ENCODE measurements at places on chromosomes 1 and 21.
A peak's percentile ranks its signal among the peaks of the same experiment; 100 is the strongest.

DNA sequence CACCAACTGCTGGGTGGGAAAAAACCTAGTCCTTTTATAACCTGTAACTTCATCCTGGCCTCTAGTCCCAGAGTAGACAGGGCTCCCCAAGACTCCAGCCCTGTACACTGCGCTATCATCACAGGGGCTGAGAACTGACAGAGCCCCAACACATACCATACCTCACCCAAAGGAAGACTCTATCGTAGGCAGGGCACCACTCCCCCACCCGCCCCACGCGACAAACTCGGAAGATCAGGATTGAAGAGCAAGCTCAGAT, 15.8 kb downstream of the INPP5B start:
- no peak for DNase-seq

DNA sequence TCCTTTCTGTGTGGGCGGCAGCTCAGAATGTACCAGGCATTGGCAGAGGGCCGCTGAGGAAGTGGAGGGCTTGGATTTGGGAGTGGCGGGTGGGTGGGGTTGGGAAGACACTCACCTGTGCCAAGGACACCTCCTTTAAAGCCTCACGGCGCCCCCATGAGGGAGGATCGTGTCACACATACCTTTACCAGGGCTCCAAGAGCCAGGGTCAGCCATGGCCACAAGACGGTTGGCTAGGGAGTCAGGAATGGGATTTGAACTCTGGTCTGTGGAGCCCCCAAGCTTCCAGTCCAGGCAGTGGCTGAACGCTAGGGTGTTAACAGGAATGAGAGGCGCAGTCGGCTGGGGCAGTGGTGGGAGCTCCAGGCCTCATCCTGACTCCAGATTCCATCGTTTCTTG, 4.6 kb downstream of the NBL1 start:
- no peak for DNase-seq

DNA sequence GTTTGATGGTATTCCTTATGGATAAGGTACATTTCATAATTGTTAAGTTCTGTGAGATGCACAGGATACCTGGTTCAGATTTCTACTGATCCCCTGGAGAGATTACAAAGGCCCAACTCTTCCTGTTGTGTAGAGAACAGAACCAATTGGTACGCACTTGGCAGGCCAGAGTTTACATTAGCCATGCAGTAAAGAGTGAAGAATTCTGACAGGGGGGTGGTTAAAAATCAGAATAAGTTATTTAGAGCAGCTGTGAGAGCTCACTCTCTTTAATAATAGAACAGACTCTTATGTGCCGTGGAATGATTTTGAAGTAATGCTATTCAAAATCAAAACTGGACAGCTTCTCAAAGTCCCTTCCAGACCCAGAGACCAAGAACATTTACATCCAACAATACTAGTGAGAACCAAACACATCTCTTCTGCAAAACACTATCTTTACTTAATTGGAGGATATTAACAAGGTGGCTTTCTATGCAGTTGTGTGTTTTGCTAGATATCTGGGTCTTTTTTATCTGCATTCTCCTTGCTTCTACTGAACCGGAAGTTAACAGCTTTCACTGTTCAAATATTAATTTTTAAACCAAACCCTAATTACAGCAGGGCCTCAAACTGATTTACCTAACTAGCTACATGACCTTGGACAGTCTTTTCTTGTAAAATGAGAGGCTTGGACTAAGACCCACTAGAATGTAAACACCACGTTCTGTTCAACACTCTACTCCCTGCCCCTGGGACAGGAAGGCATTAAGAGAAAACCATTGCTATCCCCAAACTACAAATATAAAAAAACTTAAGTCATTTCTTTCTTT, 4.0 kb downstream of the USP24 start:
- DNase-seq, result no peak

DNA sequence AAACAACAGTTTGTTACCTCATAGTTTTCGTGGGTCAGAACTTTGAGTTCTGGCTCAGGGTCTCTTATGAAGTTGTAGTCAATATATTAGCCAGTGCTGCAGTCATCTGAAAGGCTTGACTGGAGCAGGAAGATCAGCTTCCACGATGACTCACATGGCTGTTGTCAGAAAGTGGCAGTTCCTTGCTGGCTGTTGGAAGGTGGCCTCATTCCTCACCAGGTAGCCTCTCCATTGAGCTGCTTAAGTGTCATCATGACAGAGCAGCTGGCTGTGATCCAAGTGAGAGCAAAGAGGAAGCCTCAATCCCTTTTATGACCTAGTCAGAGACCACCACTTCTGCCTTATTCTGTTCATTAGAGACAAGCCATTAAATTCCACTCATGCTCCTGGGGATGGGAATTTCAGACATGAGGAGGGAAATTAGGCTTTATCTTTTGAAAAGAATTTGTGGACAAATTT, 5.6 kb downstream of the OSBPL9 start:
- no peak for DNase-seq

GRCh38 chr1:229557913-229558414, 543 bp downstream of the ABCB10 start:
- no peak for DNase-seq

DNA sequence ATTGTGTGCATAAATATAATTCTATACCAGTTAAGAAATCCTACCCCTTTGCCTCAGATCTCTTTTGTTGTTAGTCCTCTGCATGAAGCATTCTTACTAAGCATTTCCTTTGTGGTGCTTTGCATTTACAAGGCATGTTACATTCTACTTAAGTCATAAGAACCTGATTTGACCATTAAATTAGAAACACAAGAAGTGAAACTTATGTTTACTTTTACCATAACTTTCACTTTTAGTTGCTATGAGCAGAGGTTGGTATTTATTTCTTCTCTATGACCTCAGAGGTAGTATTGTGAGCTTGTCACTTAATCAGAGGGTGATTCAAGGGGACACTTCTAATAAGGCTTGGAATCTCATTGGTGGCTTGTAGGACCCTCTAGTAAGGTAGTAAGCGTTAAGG, 9.0 kb downstream of the FAM20B start:
- peak; percentile 20 for DNase-seq

GRCh38 chr1:88394958-88395357, 289.1 kb upstream of the PKN2 start:
- DNase-seq, result no peak

DNA sequence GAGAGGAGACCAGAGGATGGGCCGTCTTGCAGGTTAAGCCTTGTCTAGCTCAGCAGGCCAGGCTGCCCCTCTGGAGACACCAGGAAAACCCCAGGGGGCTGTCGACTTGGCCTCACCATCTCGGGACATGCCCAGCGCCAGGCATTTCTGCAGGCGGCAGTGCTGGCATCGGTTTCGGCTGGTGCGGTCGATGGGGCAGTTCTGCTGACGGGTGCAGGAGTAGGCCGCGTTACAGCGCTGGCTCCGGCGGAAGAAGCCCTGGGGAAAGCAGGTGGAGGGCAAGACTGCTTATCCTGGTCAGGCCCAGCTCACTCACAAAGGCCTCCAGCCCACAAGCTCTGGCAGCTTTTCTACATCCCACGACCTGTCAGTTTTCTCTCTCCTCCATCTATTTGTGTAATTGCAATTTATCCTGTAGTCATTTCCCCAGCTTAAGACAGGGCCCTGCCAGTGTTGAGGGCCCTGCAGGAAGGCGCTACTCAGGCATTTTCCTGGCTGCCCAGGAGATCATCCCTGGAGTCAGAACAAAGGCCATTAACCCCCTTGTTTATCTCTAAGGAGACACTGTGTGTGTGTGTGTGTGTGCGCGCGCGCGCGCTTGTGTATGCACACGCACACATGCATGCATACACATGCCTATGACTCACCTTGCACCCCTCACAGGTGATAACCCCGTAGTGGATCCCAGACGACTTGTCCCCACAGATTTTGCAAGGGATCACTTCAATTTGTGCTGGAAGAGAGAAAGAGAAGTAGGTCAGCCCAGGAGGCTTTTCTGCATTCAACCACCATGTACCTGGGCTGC, 11.5 kb upstream of the LINGO4 start:
- DNase-seq, result no peak

DNA sequence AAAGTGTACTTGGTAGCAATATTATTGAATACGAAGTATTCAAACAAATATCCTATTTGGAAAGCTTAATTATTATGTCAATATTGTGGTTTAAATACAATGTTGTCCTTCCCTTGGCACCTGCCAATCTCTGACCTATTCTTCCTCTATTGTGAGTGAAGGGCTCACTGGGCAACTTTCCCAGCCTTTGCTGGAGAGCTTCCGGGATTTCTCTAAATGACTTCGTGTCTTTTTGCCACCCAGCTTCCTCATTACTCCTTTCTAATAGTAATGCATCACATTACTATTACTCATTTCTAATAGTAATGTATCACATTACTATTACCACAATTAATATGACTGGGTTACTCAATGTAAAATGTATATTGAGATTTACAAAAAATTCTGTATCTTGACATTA, 880.6 kb downstream of the BRINP3 start:
- no peak for DNase-seq

- no peak for DNase-seq
Measured at GRCh38 chr1:65165269-65165993, 17.4 kb downstream of the AK4 start.

DNA sequence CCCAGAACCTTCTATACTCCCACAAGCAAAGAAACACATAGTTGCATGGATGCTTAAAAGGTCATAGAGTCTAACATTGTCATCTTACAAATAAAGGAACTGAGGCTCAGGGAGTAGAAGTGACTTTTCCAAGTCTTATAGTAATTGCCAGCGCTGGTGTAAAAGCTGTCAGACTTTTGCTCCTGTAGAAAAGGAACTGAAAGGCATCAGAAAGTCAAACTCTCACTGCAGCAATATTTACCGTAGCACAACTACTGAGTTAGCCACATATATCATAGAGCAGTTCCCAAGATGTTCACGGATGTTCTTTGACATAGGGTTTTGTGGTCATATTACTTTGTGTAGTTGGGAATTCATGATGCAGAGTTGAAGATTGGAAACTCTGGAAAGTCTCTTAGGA, 16.6 kb upstream of the USP24 start:
- no peak for DNase-seq

DNA sequence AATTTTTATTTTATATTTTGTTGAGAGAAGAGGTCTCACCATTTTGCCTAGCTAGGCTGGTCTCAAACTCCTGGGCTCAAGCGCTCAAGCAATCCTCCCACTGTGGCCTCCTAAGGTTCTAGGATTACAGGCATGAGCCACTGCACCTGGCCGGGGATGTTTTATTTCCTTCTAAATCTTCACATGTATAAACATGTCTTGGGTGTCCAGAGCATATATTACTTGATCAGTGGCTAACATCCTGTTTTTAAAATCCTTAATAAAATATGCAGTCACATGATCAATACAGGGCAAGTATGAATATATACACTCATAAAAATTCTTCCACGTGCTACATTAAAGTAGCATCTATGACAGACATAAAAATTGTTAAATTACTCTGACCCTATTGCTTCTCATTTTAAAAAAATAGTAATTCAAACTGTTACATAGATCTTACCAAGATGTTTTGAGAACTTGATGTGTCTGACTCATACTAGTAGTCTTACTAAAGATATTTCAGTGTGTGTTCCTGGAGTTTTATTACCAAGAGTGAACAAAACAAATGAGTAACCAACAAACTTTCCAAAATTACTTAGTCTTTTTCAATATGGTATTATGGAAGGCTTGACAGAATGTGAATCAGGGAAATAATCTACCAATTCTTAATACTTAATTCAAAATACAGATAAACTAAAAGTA, 222.5 kb downstream of the SLC45A1 start:
- DNase-seq, result peak; percentile 21

DNA sequence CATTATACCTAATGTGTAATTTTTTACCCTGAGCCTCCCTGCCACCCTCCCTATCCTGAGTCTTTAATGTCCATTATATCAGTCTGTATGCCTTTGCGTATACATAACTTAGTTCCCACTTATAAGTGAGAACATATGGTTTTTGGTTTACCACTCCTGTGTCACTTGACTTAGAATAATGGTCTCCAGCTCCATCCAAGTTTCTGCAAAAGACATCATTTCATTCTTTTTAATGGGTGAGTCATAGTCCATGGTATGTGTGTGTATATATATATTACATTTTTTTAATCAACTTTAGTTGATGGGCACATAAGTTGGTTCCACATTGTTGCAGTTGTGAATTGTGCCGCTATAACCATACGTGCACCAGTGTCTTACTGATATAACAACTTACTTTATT, 477.1 kb upstream of the NEGR1 start:
- no peak for DNase-seq

GRCh38 chr1:15577691-15578090, 7.2 kb downstream of the AGMAT start:
- no peak for DNase-seq

- no peak for DNase-seq
Measured at GRCh38 chr1:25617625-25618432, 1.2 kb downstream of the MAN1C1 start.

- no peak for DNase-seq
Measured at GRCh38 chr1:75275631-75276030, 141.4 kb downstream of the LHX8 start.

GRCh38 chr1:230264342-230264741, 161.8 kb downstream of the PGBD5 start:
- no peak for DNase-seq

DNA sequence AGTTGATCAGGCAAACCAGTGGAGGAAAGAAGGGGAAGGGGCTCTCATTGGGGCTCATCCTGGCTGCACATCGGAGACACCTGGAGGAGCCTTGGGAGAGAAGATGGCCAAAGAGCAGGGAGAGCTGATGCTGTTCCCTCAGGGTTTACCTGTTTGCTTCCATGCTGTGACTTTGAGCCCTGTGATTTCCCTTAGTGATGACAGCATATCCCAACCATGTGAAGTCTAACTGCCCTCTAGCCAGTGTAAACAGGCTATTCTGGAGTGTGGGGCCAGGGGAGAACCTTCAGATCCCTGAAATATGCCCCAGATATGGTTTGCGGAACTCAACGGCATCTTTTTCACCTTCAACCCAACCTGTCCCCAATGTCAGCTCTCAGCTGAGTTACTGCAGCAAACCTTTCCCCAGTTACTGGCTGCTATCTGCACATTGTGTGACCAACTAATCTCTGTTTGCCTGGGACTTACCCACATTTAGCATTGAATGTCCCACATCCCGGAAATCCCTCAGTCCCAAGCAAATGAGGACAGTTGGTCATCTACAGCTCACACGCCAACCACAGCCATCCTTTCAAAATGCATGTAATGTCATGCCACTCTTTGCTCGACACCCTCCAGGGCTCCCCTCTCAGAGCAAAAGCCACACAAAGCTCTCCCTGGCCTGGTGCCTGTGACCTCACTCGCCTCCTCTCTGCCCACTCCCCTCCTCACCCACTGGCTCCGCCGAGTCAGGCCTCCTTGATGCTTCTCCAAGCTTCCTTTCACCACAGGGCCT, 242.3 kb downstream of the KCNJ6 start:
- no peak for DNase-seq

- DNase-seq, result no peak
Measured at GRCh38 chr1:29695036-29695435, 458.7 kb downstream of the PTPRU start.

DNA sequence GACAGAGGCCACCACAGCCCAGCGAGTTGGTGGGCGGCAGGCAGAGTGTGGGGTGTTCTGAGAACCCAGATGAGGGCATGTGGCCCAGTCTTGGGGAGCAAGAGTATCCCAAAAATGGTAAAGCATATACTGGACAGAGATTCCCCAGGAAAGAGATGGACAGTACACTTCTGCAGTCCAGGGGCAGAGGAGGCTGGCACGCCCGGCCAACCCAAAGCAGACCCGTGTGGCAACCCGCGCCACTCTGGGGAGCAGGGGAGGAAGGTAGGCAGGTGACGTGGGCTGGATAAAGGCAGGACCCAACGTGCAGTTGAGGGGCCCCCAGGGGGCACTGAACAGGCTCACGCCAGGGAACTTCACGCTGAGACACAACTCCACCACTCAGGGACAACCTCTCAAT, 46.4 kb upstream of the RIPK4 start:
- DNase-seq, result no peak

- DNase-seq, result no peak
Measured at GRCh38 chr1:221644145-221644448, 97.8 kb downstream of the DUSP10 start.

GRCh38 chr1:192703283-192704206, 67.6 kb downstream of the RGS13 start:
- DNase-seq, result no peak
